Fibroblast of skin of scalp (primary cell): ENCODE measurements at places on chromosomes 1 and 21.

DNA sequence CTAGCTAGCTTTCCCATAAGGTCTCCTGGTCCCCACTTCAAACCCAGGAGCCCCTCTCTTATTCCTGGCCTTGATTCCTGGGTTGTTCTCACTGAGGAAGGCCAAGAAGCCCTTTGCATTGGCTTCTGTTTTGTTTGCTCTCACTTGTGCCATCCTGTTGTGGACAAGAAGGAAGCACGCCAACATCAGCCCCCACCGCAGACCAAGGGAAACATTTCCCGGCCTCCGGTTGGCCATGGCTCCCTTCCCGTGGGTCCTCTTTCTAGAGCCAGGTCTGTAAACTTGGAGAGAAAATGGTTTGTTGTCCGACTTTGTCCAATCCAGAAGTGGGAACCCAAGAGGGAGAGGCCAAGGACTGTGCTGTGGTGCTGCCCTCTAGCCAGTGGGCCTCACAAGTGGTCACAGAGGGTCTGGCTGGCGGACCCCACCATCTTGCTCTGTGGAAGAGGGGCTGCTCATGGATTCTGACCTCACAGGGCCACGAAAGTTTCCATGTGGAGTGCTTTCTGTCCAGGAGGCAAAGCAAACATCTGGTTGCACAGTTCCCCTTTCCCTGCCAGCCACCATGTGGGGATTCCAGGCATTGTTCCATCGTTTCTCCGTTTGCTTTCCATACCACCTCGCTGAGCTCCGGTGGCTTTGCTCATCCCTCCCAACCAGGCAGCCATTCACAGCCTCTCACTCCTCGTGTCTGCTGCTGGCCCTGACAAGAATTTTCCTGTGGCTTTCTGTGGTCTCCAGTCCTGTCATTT lies 18.9 kb upstream of the TENT5C start:
- peak; percentile 23 for DNase-seq

- DNase-seq: no peak
Measured at GRCh38 chr1:67614511-67614934, 70.5 kb upstream of the GADD45A start.

GRCh38 chr1:42258218-42258617 lies 76.8 kb downstream of the FOXJ3 start:
- DNase-seq: no peak

DNA sequence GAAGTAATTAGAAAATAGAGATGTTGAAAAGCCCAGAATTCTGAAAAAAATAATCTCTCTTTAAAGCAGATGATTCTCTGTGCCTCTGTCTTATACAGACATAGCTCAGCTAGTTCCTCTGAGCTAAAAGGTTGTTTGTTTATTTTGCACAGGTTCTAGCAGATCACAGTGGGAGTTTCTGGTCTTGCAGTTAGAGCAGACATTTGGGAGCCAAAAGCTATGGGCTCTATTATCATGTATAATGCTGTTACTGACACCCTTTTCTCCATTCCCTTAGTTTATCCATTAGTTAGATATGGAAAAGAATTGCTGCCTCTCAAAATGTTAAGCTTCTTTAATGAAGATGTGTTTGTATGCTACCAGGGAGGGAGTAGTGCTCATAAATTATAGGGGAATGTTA lies 20.5 kb upstream of the CD55 start:
- DNase-seq: no peak

GRCh38 chr1:155223047-155223446 lies 14.6 kb downstream of the MTX1 start:
- DNase-seq: no peak

GRCh38 chr1:116474921-116475849 lies 95.6 kb downstream of the CD58 start:
- DNase-seq: no peak

DNA sequence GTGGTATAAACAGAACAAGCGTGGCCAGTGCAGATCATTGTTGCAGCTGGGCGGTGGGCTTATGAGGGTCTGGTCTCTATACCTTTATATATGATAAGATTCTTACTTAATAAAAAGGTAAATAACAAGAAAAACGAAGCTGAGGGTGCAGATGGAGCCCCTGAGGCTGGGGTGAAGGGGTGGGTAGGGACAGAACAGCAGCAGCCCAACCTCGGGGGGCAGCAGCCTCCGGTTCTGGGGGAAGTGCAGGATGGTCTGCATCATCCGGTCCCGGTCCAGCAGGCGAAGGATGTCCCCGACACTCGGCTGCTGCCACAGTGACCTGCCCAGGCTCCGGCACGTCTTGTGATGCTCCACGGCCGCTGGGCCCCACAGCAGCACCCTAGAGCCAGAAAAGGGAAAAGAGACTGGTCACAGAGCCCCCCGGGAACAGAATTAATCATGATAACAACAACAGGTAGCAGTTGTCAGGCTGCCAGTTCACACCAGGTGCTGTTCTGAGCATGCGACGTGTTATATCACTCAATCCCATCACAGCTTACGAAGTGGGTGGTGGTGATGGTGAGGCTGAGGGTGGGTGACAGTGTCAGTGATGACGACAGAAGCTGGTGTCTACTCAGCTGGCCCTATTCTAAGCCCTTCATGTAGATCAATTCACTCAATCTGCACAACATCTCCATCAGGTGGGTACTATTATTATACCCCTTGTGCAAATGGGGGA lies 35.5 kb downstream of the MRAP start:
- no peak for DNase-seq

DNA sequence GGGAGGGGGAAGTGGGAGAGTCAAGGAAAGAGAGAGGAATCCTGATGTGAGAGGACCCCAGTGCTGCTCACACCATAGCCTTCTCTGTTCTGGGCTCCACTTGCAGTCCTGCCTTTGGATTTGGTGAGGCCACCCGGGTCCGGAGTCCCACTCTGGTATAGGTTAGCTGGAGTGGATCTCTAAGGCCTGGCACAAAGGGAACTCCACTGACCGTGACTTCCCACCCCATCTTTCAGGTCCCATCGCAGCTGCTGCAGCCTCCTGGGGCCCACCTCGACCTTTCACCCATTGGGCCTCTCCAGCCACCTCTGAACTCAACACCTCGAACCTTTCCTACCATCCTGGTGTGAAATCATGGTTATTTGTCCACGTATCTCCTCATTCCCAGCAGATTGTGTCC lies 324.4 kb downstream of the MATN1 start:
- DNase-seq: no peak

GRCh38 chr1:117122330-117123025 lies 929 bp upstream of the TRIM45 start:
- DNase-seq: no peak

GRCh38 chr1:90381598-90381997 lies 335.5 kb downstream of the BARHL2 start:
- no peak for DNase-seq

DNA sequence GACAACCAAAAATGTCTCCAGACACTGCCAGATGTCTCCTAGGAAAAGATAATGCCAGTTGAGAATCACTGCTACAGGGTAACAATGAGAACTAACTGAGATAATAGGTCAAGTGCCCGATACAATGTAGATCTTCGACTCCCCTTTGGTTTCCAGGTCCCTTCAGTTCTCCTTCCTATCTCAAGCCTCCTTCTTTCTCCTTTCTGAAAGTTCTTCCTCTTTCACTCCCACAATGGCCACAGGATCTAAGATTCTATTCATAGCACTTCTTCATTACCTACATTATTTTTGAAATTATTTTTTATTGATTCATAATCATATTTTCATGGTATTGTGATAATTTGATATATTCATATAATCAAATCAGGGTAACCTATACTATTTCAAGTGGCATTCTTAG lies 6.3 kb downstream of the PFDN2 start:
- no peak for DNase-seq

DNA sequence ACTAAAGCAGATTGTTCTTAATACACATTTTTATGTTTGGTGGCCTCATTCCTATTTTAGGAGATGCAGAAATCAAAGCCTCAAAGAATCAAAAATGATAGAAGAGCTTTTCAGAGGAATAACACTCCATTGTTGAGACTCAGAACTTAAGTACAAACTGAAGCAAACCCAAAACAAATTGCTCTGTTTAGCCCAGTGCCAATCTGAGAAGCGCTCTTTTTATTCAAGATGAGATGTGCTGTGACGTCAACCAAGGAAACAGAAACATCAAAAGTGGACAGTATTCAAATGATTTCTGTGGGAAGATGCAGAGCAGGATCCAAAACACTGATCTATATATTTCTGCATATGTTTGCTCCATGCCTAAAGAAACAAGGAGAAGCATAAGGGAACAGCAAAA lies 18.0 kb downstream of the COLGALT2 start:
- no peak for DNase-seq

GRCh38 chr1:193741228-193741627 lies 554.8 kb upstream of the B3GALT2 start:
- DNase-seq: no peak

GRCh38 chr1:243575070-243575469 lies 275.0 kb downstream of the AKT3 start:
- DNase-seq: no peak

DNA sequence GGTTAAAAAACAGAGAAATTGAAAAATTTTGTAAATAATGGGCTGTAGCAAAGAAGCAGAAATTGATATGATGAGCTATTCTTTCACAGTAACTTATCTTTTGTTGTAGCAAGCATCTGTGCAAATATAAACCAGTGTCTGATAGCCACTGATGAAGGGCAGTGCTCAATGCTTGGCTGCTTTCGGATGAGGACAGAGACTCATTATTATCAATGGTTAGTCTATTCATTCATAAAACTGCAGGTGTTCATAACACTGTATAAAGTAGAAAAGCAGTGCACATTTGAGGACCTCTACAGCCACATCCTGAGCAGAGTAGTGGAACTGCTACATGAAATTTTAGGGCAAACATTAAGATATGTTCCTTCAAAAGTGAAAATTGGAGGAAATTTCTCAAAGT lies 107.2 kb downstream of the FAF1 start:
- DNase-seq: no peak

DNA sequence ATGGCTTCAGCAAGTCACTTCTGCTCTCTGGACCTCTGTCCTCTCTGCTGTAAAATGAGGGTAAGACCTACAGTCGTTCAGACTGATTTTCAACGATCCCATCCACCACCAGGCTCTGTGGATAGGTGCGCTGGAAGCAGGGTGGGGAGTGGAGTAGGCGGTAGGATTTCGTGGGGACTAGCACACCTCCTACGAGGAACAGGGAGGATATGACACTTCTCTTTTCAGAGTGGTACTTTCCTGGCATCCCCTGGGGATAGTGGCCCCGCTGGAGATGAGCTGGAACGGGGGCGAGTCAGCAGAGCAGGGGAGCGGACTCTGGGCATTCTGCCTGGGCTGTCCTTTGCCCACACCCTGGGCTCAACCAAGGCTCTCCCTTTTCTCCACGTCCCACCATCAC lies 17.7 kb downstream of the ETNK2 start:
- no peak for DNase-seq

GRCh38 chr1:51543858-51544257 lies 24.8 kb upstream of the EPS15 start:
- no peak for DNase-seq

DNA sequence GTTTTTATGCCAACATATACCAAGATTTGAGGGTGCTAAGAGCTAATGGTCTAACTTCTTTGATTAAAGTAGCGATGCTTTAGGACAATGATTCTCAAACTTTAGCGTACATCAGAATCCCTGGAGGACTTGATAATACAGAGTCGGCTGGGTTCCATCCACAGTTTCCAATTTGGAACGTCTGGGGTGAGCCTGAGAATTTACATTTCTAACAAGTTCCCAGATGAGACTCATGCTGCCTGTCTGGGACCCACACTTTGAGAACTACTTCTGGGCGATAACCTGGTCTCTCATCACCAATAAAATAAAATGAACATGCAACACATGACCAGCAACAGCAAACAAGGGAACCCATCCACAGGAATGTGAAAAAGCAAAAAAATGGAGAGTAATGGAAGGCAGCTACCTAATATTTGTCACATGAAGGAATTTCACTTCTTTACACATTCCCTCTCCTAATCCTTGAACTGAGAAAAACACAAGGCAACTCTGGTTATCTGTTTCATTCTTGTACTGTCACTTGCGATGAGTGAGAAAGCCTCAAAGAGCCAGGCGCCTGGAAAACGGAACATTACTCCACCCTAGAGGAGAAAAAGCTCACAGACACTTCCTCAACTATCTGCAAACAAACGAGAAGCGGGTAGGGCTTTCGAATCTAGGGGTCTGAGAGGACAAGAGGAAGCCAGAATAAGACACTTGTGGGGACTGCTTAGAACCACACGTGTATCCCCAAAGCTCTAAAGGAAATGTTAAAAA lies 14.0 kb downstream of the HSF2BP start:
- DNase-seq: peak; percentile 87
